ENCODE measurements at places on chromosomes 3 and 15. TPM values are rescaled to one million over a fixed set of nuclear protein-coding genes. Genes with fewer than 3 reads are reported as not detected.

The FOXB1 gene
- not detected for total RNA-seq

The GP9 gene
- total RNA-seq = not detected

The TGM5 gene
- total RNA-seq = not detected

The KCNMB2 gene
- total RNA-seq = not detected

The CACNA2D2 gene
- not detected for total RNA-seq

The FBXW12 gene
- not detected for total RNA-seq

The TMEM266 gene
- not detected for total RNA-seq

The TRIM59 gene
- 26.8 TPM for total RNA-seq

The LYZL4 gene
- not detected for total RNA-seq

The TMEM44 gene
- 8.3 TPM for total RNA-seq

Measured in melanocyte of skin (primary cell).